Activated CD4-positive, alpha-beta T cell treated with anti-CD3 and anti-CD28 coated beads, Interleukin-2, amount 10 ng/mL, durations not matched to agents 7 days and 5 days (primary cell): ENCODE measurements at places on chromosomes 6 and 20. TPM values are rescaled to one million over a fixed set of nuclear protein-coding genes. Genes with fewer than 3 reads are reported as not detected.

Gene CITED2
- total RNA-seq: 65.0 TPM

Gene BHLHE23
- total RNA-seq: not detected

Gene CST4
- total RNA-seq: not detected

Gene CST2
- total RNA-seq: not detected

Gene LIN28B
- total RNA-seq: not detected

Gene SIRPD
- 0.27 TPM for total RNA-seq

Gene HDDC2
- total RNA-seq: 64.4 TPM

Gene RGS17
- total RNA-seq: not detected

Gene MATN4
- total RNA-seq: 0.17 TPM

Gene TMEM244
- total RNA-seq: not detected

Gene IL20RA
- not detected for total RNA-seq

Gene PRDM13
- not detected for total RNA-seq

Gene COL9A3
- not detected for total RNA-seq

Gene ANKRD6
- total RNA-seq: 4.8 TPM

Gene NT5DC1
- 31.7 TPM for total RNA-seq

Gene WFDC5
- total RNA-seq: not detected

Gene LAMA2
- 0.05 TPM for total RNA-seq

Gene CDH26
- 0.47 TPM for total RNA-seq

Gene SLC17A9
- total RNA-seq: 12.6 TPM

Gene RFX6
- total RNA-seq: not detected

Gene RNF39
- not detected for total RNA-seq
